ENCODE measurements at places on chromosomes 6 and 20. TPM values are rescaled to one million over a fixed set of nuclear protein-coding genes. Genes with fewer than 3 reads are reported as not detected.

The CDH26 gene
- total RNA-seq = 1.0 TPM

The C6orf132 gene
- total RNA-seq = 2.8 TPM

The OR2B6 gene
- not detected for total RNA-seq

The KHDC1L gene
- not detected for total RNA-seq

The SSTR4 gene
- total RNA-seq = not detected

The TRIM31 gene
- total RNA-seq = not detected

The KIFC1 gene
- total RNA-seq = 0.35 TPM

The SOBP gene
- total RNA-seq = 16.2 TPM

The RAD21L1 gene
- total RNA-seq = not detected

The KIF13A gene
- 126 TPM for total RNA-seq

The RNF217 gene
- 26.9 TPM for total RNA-seq

The TRIM40 gene
- not detected for total RNA-seq

The ZNF311 gene
- 0.23 TPM for total RNA-seq

The GPR6 gene
- not detected for total RNA-seq

The HS3ST5 gene
- total RNA-seq = not detected

The HSPA12B gene
- 8.4 TPM for total RNA-seq

The ASIP gene
- total RNA-seq = 10.4 TPM

The STX7 gene
- 69.9 TPM for total RNA-seq

The PNLDC1 gene
- 0.35 TPM for total RNA-seq

The SLC22A7 gene
- not detected for total RNA-seq

The DEFB118 gene
- not detected for total RNA-seq

The BPIFB2 gene
- total RNA-seq = not detected

The ANKRD66 gene
- total RNA-seq = not detected

The PAX1 gene
- total RNA-seq = not detected

The OOEP gene
- not detected for total RNA-seq

The APOBEC2 gene
- total RNA-seq = 223 TPM
